ENCODE measurements at places on chromosomes 5 and 9.
A peak's percentile ranks its signal among the peaks of the same experiment; 100 is the strongest.

- no peak for DNase-seq
Measured at GRCh38 chr5:140996060-140996459, 29.8 kb downstream of the PCDHAC2 start.

GRCh38 chr5:83035373-83036100 is 41.7 kb downstream of the TMEM167A start:
- no peak for DNase-seq

GRCh38 chr5:15446552-15446951 is 53.4 kb upstream of the FBXL7 start:
- no peak for DNase-seq

- no peak for DNase-seq
Measured at GRCh38 chr5:6700074-6700684, 13.1 kb upstream of the TENT4A start.

- no peak for DNase-seq
Measured at GRCh38 chr5:139998837-139999236, 44.3 kb downstream of the NRG2 start.

DNA sequence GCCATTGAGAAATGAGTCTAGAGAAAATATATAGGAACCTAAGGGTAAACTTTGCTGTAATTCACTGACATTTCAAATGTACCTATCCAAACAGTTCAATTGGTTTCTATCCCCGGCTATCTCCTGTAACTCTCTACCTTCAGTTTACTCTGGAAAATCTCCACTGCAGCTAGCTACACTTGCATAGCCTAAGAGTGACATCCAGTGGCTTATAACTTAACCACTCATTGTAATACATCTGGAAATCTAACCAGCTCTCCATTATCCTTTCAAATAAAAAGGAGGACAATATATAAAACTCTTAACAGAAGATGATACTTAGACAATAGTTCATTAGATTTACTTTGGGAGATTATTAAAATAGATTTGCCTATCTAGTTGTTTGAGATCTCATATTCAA is 35.3 kb upstream of the SPDL1 start:
- no peak for DNase-seq

DNA sequence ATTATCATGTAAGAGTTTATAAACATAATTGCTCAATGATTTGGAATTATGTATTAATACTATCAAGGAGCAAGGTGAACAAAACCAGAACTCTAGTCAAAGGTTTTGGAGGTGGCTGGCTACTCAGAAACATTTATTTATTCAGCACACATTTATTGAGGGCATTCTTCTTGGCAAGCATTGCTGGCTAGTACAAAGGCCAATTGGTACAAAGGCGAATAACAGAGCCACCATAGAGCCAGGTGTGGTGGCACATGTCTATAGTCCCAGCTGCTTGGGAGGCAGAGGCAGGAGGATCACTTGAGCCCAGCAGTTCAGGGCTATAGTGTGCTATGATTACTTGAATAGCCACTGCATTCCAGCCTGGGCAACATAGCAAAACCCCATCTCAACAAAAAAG is 242.1 kb downstream of the CWC27 start:
- no peak for DNase-seq

GRCh38 chr5:62134811-62135210 is 171.2 kb upstream of the KIF2A start:
- DNase-seq, result no peak

DNA sequence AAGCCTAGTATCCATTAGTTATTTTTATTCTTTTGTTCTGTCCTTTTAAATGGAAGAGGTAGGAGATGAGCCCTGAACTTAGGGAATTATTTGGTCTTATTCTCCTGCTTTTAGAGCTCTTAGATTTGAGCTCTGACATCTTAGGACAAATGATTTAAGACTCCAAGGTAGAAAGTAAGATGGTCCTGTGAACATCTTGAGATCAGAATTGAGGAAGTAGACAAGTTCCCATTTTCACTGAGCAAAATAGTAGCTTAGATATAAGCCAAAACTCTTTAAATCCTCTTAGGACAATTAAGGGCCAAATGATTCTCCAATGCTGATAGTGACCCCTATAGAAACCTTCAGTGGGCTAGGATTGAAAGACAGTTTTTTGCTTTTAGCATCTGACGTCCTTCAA is 53.0 kb upstream of the RUSC2 start:
- no peak for DNase-seq

GRCh38 chr9:131290036-131290766 is 678 bp downstream of the PLPP7 start:
- DNase-seq, result no peak

DNA sequence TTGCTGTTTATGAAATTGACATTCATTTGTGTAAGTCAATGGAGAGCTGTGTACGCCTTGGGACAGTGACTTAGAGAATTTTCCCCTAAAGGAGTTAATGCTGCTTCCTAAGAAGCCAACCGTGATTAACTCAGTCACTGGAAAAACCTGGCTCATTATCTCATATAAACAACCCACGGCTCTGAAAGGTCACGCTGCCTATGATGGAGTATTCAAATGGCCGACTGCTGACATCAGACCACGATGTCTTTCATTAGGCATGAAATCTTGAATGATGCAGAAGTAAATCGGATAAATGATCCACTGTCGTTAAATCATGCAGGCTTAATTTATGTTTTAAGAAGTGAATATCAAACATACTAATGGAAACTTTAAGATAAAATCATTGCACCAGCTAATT is 603.7 kb downstream of the RAB3C start:
- no peak for DNase-seq

GRCh38 chr9:130890124-130890523 is 6.5 kb downstream of the QRFP start:
- DNase-seq, result no peak

- no peak for DNase-seq
Measured at GRCh38 chr5:43485406-43485805, 1.7 kb upstream of the TMEM267 start.

GRCh38 chr5:173967241-173967640 is 21.7 kb upstream of the C5orf47 start:
- DNase-seq, result no peak

DNA sequence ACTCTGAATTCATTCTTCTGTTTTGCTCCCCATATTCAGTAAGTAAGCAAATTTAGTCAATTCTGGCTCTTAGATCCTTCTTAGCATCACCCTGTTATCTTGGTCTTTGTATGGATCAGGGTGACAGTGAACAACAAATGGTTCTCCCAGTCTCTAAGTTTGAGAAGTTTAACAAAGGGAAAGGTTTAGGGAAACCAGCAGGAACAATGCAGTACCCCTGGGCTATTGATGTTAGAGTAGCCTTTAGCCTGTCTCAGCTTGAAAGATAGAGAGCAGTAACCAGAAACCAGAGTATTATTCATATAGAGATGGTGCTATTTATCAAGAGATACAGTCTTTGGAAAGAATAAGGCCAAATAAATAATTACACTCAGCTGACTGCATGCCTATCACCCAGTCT is 241.8 kb downstream of the CDH12 start:
- no peak for DNase-seq

GRCh38 chr9:8356406-8356805 is 556.8 kb upstream of the DMAC1 start:
- DNase-seq, result no peak

GRCh38 chr9:127805620-127806019 is 2.9 kb downstream of the FPGS start:
- no peak for DNase-seq

- DNase-seq, result peak; percentile 62
Measured at GRCh38 chr5:150656191-150657132, 4.6 kb upstream of the MYOZ3 start.

DNA sequence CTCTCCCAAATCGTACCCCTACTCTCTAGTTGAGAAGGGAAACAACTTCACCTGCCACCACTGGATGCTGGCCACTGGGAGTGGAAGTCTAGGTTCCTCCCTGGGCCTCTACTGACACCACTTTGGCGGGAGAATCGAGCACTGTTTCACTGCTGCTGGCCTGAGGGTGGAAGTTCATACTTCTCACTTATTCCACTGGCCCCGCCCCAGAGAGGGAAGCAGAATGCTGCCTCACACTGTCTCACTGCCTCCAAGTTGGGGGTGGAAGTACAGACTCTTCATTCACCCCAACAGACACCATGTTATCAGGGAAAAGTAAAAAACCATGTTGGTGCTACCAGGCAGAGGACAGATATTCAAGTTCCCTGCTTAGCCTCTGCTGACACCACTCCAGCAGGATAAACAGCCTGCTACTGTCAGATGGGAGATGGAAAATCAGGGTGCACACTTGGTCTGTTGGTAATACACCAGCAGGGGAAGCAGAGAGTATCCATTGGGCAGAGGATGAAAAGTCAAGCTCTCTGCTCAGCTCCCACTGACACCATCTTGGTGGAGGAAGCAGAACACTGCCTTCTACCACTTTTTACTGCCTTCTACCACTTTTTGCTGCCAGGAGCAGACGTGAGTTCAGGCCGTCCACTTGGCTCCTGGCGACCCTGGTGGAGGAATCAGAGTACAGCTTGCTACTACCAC is 159.4 kb downstream of the SIL1 start:
- DNase-seq, result no peak

GRCh38 chr5:171615705-171616640 is 169.6 kb upstream of the SMIM23 start:
- no peak for DNase-seq

GRCh38 chr9:34426347-34427074 is 31.9 kb downstream of the FAM219A start:
- no peak for DNase-seq

- DNase-seq, result no peak
Measured at GRCh38 chr5:137374110-137374714, 124.9 kb downstream of the SPOCK1 start.

DNA sequence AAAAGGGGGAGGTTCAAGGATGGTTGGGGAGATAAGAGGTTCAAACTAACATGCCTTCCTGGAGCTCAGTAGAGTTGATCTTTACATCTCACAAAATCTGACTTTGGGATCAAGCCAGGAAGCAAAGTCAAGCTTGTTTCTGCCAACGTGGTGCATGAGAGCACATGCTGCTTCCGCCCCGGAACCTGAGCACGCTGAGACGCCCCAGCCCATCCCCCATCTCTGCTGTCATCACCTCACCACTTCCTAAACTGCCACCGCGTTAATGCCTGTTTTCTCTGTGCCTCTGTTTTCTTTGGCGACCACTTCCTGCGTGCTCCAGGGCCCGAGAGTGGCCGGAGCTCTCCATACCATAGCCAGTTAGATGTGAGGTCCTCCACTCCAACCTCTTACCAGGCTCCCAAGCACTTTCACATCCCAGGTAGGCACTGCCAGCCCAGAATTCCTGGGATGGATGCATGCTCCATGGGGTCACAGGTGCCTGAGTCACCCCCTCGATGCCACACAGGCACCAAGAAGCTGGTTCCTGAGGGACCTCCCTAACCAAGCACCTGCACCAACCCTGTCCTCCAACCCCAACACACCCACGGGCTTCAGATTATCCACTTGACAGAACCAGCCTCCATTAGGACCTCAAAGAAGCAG is 31.2 kb upstream of the AFAP1L1 start:
- DNase-seq, result peak; percentile 59

DNA sequence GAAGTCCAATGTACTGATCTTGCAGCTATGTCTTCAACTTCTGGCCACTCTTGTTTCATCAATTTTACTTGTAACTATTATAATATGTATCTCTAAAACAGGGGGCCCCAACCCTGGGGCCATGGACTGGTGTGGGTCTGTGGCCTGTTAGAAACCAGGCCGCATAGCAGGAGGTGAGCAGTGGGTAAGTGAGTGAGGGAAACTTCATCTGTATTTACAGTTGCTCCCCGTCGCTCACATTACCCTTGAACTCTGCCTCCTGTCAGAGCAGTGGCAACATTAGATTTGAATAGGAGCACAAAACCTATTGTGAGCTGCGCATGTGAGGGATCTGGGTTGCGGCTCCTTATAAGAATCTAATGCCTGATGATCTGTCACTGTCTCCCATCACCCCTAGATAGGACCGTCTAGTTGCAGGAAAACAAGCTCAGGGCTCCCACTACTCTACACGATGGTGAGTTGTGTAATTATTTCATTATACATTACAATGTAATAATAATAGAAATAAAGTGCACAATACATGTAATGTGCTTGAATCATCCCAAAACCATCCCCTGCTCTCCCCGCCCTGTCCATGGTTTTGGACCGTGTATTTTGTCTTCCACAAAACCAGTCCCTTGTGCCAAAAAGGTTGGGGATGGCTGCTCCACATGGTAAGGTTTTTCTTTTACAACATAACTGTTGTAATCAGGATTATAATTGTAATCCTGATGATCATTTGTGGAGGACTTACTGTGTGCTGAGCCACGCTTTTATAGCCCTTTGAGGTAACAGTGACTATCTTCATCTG is 26.9 kb upstream of the SH3PXD2B start:
- DNase-seq, result no peak

- DNase-seq, result no peak
Measured at GRCh38 chr5:132237141-132237540, 9.5 kb upstream of the P4HA2 start.

GRCh38 chr5:110727025-110727314 is 499 bp upstream of the TMEM232 start:
- DNase-seq, result no peak

- DNase-seq, result no peak
Measured at GRCh38 chr9:91771027-91771426, 179.0 kb downstream of the ROR2 start.

GRCh38 chr9:105168870-105169319 is 75.6 kb upstream of the SLC44A1 start:
- no peak for DNase-seq

DNA sequence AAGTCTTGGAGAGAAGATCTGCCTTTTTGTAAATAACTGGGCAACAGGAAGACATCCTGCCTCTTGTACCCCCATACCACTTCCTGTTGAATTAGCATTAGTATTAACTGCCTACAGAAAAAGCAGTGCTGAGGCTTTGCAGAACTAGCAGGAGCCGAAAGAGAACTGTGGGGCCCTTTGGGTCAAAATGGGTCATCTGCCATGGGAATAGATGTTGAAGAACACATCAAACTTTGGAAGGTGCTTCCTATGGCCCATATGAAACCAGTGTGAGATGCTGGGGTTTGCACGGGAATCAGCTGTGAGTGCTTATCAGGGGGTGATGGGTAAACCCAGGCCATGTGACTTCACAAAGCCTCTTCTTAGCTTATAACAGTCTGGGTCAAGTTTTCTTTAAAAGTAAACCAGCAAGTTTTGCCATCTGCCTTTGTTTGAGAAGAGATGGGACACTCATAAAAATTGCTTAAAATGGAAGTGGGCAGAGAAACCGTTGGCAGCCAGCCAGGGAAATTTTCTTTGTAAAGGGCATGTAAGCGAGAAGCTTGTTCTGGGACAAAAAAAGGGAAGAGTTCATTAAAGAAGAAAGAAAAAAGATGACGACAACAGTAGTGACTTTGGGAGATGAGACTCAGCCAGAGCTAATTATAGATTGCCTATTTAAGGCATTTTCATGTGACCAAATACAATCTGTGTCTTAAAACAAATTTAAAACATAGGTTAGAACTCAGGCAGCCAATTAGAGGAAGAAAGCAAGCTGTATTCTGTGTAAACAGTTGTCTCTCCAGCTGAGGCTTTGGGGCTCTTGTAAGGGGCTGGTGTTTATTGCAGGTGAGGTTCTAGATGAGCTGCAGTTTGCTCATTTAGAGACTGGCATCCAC is 4.4 kb downstream of the SLC25A25 start:
- no peak for DNase-seq

GRCh38 chr9:124527781-124528180 is 20.6 kb upstream of the NR5A1 start:
- no peak for DNase-seq

- DNase-seq, result no peak
Measured at GRCh38 chr5:52794519-52794918, 6.8 kb downstream of the ITGA1 start.

GRCh38 chr9:84922051-84922450 is 252.5 kb downstream of the NTRK2 start:
- no peak for DNase-seq

GRCh38 chr9:133429641-133430161 is 7.5 kb downstream of the ADAMTS13 start:
- DNase-seq, result no peak

Measured in stimulated activated CD8-positive, alpha-beta memory T cell treated with anti-CD3 and anti-CD28 coated beads, Interleukin-2, amount 100 ng/mL, for 1 hour (primary cell).